NCI-H1694 (cell line): ENCODE measurements at places on chromosomes 7 and 10.

DNA sequence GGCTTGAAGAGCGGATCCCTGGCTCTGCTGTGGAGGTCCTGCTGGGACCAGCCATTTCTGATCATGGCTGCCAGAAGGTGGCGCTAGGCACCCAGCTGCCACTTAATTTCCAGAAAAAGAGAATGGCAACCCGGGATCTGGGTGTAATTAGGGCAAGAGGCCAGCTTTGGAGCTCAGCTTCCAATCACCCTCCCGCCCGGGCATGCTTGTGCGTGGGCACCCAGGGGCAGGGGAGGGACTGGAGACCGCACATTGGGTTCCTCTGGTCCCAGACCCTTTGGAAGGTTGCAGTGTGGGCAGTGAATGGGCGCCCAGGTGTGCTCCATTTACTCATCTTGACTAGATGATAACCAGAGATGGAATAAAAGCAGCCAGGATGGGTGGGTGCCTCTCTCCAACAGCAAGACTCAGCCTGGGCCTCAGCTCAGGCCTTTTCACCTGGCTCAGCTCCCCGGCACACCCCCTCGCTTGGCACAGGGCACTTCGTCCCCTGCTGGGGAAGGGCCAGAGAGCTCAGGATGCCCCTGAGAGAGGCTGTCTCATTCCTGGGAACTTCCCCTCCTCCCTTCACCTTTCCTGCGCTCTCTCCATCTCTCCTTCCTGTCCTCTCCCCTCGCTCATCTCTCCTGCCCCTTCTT, 14.7 kb downstream of the FAM241B start:
- peak; percentile 72 for DNase-seq

DNA sequence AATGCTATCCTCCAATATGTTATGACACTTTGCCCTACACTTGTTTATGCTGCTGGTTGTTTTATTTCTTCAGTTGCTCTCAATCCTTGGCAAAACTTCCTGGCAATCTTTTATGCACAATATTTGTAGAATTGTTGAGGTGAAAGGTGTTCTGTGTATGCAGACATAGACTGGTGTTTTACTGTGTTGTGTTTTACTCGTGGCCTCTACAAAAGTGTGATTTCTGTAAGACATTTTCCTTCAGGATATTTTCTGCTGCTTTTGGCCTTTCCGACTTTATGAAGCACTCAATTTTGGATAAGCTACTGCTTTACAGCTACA, 21.8 kb downstream of the GLCCI1 start:
- DNase-seq: no peak

- no peak for DNase-seq
These were observed 120.4 kb downstream of the MALRD1 start for GRCh38 chr10:19169041-19169440.

DNA sequence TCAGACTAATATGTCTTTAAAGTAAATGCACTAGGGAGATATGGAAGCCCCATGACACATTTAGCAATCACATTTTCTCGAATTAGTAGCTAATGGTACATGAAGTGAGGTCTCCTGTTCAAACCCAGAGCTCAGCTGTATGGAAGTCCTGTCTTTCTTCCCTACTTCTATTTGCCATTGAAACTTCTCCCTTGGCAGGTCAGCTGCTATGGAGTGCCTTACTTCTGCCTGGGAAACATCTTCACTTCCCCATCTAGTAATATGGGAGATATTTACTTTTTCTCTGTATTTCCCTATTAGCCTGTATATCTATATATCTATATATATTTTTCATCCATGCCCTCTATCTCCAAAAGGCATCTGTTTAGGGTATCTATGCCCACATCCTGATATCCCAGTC, 225.3 kb upstream of the INHBA start:
- no peak for DNase-seq
